HT1080 (cell line): ENCODE measurements at places on chromosomes 2 and 18.
A peak's percentile ranks its signal among the peaks of the same experiment; 100 is the strongest.

DNA sequence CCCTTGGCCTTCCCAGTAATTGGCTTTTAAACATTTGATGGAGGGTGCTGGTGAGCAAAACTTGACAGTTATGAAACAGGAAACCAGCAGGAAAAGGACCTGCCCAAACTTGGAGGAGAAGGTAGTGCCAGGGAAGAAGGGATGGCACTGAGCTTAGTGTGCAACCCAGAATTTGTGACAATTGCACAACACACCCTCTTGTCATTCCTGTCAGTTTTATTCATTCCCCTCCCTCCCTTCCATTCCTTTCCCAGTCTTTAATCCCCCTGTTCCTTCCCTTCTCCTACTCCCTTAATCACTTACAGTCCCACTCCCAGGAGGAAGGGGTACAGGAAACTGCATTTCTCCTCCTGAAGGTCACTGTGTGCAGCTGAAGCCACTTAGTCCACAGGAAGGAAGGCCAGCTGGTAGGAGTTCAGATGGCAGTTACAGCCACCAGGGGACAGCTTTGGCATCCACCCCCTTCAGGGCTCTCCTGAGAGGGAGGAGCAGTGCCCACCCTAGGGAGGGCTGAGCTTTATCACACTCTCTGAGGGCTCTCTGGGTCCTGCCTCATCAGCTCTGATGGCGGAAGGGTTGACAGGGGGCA lies 24.0 kb upstream of the SIGLEC15 start:
- DNase-seq = peak; percentile 32

GRCh38 chr2:29206941-29207340 lies 91.7 kb downstream of the CLIP4 start:
- DNase-seq = no peak

DNA sequence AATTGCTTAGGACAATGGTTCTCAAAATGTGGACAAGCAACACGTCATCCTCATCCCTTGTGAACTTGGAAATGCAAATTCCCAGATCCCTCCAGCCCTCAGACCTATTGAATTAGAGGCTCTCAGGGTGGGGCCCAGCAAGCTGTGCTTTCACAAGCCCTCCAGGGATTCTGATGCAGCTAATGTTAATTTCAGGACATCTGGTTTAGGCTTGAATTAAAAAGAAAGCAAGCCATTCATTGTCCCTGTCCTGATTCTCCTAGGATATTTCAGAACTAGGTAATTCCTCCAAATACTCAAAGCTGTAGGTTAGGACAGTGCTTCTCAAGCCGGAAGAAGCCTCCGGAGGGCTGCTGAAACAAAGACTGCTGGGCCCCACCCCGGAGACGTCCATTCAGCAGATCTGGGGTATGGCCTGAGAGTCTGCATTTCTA lies 26.0 kb upstream of the GLI2 start:
- DNase-seq = no peak

GRCh38 chr2:209344349-209344748 lies 79.5 kb upstream of the MAP2 start:
- DNase-seq = no peak

DNA sequence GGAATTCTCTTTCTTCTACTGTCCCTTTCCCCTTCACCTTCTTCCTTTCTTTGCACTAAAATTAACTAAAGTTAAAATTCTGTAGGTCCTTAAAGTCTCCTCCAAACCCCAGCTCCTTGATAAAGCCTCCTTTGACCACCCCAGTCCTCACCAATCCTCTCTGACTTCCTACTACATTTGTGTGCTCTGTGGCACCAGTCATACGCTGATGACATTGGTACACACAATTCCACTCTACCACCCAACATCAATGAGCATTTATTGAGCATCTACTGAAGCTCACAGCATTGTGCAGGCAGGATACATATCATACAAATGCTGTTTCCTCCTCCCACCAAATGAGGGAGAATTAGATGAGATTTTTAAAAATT lies 4.5 kb upstream of the SP5 start:
- no peak for DNase-seq

- DNase-seq = no peak
These were observed 173.2 kb downstream of the GFPT1 start for GRCh38 chr2:69213782-69214181.

- no peak for DNase-seq
These were observed 810.4 kb upstream of the HS6ST1 start for GRCh38 chr2:129129087-129129486.

GRCh38 chr2:33136566-33136965 lies 189.8 kb downstream of the LTBP1 start:
- DNase-seq = no peak

DNA sequence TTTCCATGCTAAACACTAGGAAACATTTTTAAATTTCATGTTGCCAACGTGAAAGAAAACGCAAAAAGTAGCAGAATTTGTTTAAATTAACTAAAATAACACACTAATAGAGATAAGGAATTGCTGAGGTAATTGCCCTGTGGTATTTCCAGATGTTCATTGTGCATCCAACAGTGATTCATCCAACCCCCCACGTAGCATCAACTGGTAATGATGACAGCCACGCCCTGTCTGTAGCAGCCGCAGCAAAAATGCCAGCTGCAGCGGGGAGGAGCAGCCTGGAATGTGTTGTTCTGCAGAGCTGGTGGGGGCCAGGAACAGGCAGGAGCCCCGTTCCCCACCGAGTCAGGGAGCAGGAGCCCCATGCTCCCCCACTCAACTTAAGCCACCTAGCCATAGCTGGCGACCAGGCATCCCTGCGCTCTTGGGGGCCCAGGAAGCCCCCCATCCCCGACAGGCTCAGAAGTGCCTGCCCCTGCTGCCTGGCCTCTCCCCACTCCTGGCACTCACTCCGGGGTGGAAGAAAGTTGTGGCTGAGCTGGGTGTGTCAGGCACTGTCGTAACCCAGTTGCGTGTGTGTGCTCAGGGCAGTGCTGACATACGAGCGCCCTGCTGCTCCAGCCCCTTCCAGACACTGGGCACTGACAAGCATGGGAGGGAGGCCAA lies 695.1 kb upstream of the ACVR2A start:
- peak; percentile 54 for DNase-seq

GRCh38 chr18:57175532-57175931 lies 28.6 kb downstream of the BOD1L2 start:
- DNase-seq = no peak

DNA sequence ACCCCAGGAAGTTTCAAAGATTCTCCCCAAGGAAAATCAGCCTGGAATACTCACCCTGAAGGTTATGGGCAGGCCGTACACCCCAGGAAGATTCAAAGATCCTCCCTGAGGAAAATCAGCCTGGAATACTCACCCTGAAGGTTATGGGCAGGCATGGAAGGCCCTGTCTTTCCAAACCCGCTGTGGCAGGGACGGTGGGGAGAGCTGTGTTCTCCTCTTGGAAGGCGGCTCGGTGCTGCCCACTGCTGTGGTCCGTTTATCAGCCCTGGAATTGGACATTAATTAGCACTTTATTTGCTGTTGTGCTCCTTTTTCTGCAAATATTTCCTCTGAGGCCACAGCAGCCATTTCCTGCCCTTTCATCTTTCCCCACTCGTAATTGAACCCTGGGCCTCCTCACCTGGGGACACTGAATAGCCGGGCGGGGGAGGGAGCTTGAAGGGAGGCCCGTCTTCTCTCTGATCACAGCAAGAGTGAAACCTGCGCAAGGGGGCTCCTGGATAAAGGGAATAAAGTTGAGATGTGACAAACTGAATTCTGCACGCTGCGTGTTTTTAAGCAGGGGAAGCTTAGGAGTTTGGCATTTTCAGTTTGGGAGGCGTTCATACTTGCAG lies 308.7 kb upstream of the SALL3 start:
- no peak for DNase-seq

DNA sequence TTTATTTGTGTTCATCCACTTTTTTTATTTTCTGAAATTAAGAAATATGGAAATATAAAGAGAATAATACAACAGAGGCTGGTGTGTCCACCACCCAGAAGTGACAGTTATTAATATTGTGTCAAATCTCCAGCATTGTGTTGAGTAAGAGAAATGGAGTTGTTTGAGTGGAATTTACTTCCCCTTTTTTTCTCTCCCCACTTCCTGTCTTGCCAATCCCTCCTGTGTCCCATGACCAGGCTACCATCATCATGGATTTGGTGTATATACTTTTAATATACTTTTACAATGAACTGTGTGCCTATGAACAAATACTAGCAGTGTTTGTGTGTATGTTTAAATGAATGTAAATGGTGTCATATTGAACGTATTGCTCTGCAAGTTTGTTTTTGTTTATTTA lies 276.9 kb upstream of the SKOR2 start:
- peak; percentile 32 for DNase-seq

- no peak for DNase-seq
These were observed 266.0 kb downstream of the ALPK2 start for GRCh38 chr18:58362829-58363271.

DNA sequence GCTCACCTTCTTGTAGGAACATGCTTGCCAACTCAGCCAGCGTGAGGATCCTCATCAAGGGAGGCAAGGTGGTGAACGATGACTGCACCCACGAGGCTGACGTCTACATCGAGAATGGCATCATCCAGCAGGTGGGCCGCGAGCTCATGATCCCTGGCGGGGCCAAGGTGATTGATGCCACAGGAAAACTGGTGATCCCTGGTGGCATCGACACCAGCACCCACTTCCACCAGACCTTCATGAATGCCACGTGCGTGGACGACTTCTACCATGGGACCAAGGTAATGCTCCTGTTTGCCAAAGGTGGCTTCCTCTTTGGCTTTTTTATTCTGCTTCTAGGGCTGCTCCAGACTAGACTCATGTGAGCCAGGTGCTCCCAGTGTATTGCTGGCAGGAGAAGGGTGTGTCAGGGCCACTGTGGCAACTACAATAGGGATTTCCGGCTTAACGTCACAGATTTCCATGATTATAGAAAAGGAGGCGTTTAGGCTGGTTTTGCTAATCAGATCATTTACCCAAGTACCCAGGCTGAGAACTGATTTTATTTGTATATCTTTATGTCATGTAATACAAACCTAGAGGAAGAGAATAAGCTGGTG lies 50.6 kb downstream of the DPYSL5 start:
- DNase-seq = no peak

DNA sequence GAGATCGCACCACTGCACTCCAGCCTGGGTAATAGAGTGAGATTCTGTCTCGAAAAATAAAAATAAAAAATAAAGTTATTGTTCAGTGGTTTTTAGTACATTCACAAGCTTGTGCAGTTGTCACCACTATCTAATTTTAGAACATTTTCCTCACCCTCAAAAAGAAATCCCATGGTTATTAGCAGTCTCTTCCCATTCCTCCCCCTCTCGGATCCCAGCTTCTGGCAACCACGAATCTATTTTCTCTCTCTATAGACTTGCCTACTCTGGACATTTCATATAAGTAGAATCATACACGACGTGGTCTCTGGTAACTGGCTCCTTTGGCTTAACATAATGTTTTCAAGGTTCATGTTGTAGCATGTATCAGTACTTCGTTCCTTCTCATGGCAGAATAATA lies 38.6 kb downstream of the CABLES1 start:
- no peak for DNase-seq

- DNase-seq = no peak
These were observed 92.5 kb upstream of the LRATD1 start for GRCh38 chr2:14540015-14540414.
